ENCODE measurements at places on chromosomes 5 and 9.
A peak's percentile ranks its signal among the peaks of the same experiment; 100 is the strongest.

GRCh38 chr5:76154009-76154690, 71.0 kb downstream of the SV2C start:
- DNase-seq, result no peak

GRCh38 chr5:95801532-95801931, 21.0 kb downstream of the GLRX start:
- DNase-seq, result no peak

DNA sequence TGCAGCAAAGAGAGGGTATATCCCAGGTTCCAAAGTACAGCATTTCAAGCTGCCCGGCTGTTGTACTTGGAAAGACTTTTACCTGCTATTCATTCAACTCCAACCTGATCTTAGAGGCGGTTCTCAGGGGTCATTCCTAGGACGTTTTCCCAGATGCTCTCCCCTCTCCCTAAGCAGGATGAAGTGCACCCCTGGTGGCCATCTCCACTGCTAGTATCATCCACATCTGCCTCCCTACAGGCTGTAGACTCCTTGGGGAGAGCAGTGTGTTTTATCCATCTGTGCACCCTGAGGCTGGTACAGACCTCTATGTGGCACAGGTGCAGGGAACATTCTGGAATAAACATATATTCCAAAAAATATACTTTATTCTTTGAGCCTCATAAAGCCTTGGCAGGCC, 56.8 kb downstream of the PTPN3 start:
- no peak for DNase-seq

DNA sequence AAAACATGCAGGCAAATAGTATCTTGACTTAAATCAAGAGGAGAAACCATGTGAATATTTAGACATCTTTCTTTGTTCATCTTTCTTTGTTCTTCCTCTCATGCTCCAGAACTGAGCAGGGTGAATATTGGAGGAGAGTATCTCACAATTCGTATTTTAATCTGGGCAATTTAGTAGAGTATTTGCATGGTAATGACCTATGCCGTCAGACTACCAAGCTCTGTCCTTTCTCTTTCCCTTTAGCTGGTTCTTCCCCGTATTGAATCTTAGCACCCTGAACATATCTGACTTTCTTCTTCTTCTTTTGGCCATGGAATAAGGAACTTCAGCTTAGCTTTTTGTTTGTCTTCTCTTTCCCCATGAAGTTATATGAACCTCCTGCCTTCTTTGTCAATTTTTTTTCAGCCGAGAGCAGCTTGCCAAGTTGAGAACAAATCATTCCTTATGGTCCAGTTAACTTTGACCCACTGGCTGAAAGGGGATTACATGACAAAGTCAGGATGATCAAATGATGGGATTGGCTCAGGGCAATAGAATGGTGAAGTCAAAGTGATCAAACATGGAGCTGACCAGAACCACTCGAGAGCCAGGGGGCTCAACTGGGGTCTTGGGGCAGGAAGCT, 95.8 kb downstream of the DAPK1 start:
- DNase-seq, result no peak

DNA sequence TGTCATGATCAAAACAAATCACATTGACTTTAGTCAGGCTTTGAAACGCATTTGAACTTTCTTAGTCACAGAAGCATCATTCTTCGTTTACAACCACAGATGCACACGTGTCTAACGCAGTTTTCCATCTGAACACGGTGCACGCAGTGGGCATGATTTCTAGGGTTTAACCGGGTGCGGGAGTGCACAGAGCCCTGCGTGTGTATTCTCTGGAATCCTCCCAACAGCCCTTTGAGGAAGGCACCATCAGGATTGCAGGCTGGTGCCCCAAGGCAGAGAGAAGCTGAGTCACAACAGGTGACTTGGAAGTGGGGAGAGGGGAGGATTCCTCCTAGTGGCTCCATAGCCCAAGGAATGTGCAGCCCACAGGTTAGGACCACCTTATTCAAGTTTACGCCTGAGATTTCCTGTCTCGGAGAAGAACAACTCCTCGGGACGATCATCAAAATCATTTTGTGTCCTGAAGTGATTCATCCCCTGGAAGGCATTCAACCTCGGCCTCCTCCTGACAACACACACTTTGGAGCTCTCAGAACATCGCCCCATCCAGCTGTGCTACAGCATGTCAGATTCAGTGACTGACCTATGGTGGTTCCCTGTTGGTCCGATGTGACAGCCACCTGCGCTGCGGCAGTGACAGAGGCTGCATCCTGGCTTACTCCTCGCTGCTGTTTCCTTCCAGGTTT, 13.1 kb downstream of the ROPN1L start:
- DNase-seq, result peak; percentile 61

DNA sequence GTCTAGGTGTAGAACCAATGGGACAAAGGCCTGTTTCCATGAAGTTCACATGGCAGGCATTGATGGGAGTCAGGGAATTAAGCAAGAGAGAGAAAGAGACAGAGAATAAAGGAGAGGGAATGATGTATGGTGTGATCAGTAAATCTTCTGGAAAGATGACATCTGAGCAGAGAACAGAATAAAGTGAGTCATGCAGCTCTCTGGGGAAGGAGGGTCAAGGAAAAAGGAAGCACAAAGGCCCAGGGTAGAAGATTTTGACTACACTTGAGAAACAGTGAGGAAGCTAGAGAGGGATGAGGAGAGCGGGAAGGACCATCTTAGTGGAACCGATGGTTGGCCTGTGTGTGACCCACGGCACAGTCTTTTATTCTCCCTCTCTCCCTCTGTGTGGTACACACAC, 425.9 kb downstream of the SPOCK1 start:
- DNase-seq, result peak; percentile 51

GRCh38 chr5:16803831-16804230, 132.3 kb downstream of the MYO10 start:
- DNase-seq, result no peak

- DNase-seq, result peak; percentile 67
These were observed at the start of gene GOLM1 for GRCh38 chr9:86098824-86099700. Gene GOLM1, minus strand, starts transcription at chr9:86099558. Its CDS starts 20,238 bp downstream, at chr9:86079320.

- DNase-seq, result no peak
These were observed 18.1 kb downstream of the FAM78A start for GRCh38 chr9:131258186-131258585.

GRCh38 chr9:8431505-8431904, 631.9 kb upstream of the DMAC1 start:
- no peak for DNase-seq

GRCh38 chr5:14588145-14588544, 6.6 kb downstream of the OTULINL start:
- no peak for DNase-seq

GRCh38 chr9:98688710-98689495, 19.8 kb downstream of the GABBR2 start:
- DNase-seq, result no peak

DNA sequence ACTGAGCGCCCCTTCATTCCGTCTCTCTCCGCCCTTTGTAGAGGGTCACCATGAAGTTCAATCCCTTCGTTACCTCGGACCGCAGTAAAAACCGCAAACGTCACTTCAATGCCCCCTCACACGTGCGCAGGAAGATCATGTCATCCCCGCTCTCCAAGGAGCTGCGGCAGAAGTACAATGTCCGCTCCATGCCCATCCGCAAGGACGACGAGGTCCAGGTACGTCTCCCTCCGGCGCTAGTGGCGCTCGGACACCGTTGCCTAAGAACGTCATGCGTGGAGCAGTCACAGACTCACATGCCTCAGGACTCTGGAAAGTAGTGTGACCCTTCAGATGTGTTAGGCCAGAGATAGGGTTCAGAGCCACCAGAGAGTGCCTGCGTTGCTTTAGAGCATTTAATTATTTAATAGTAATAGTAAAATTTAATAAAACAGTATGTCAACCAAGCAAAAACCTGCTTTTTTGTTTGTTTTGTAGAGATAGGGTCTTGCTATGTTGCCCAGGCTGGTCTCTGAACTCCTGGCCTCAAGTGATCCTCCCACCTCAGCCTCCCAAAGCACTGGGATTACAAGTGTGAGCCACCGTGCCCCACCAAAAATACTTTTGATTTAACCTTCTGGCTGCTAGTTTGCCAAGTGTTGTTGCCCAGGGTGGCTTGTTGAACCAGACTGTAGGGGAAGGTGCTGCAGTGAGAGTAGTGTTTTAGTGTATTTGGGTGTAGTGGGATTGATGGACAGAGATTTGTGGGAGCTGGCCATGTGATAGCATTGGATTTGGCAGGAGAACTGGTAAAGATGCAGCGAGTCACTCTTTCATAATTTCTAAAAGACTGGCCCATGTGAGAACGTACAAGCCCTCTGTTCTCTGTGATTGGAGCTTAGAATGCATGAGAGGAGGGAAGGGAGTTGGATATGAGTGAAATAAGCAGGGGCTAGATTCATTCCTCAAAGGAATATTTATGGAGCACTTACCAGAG, 888 bp downstream of the RPL26L1 start:
- DNase-seq, result no peak

- no peak for DNase-seq
These were observed 86.9 kb downstream of the UGCG start for GRCh38 chr9:111983484-111983908.

DNA sequence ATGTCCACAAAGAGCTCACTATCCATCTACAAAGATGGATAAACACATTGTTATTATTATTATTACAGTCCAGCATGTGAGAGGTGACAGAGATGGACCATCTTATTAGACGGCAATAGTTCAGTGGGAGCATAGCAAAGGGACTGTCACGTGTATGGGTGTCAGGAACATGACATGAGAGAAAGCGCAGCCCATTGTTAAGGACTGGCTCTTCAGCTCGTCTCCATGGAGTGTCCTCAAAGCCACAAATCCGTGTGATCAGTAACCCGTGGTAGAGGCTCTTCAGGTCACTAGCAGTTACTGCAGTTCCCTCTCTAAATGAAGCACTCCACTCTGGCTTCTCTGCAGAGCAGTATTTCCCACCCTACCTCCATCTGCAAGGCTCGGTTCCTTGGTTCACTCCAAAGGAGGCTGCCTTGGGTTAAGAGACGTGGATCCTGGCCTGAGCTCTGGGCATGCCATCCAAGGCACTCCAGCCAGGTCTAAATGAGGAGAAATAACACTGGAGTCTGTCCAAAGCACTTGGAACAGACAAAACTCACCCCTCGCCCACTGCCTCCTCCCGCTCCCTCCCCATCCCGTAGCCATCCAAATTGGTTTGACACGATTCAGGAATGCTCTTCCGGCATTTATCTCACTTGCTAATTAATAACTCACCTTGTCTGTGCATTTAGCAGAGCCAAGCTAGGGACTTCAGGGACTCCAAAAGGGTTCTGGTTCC, 122.3 kb upstream of the WWC1 start:
- no peak for DNase-seq

Measured in fibroblast of skin of right quadriceps (primary cell).